ENCODE measurements at places on chromosomes 6 and 20.

- no peak for DNase-seq
Observed at GRCh38 chr6:45791211-45792168, 224.2 kb downstream of the CLIC5 start.

DNA sequence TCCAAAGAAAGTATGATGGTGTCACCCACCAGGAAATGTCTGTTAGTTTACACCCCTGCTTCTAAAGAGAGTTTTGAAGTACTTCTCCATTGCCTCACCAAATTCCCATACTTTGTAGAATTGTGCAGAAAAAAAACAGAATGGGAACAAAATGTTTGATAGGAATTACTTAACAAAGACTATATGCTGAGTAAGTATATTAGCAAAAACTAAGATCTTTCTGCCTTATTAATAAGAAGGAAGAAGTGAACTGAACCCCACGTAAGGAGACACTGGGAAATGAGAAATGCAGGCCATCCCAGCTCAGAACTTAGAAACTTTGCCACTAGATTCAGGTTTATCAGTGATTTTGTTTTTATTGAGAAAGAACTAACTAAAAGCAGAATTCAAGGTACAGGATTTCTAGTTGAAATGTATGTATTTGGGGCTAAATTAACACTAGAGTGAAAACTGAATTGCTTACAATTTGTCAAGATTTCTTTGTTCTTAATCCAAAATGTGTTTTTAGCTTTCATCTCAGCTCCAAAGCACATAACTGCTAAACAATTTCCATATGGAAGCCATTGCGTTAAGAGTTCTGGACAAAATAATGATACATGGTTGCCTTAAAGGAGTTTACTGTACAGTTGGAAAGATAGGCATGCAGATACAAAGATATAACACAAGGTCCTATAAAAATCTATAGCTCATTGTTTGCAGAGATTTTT is 102.7 kb upstream of the BMP5 start:
- DNase-seq = no peak

- no peak for DNase-seq
Observed at GRCh38 chr20:20799716-20800312, 87.4 kb upstream of the RALGAPA2 start.

GRCh38 chr6:47478233-47479139 is 897 bp downstream of the CD2AP start:
- DNase-seq = peak; percentile 31

GRCh38 chr20:50003253-50003656 is 20.5 kb downstream of the SNAI1 start:
- no peak for DNase-seq

DNA sequence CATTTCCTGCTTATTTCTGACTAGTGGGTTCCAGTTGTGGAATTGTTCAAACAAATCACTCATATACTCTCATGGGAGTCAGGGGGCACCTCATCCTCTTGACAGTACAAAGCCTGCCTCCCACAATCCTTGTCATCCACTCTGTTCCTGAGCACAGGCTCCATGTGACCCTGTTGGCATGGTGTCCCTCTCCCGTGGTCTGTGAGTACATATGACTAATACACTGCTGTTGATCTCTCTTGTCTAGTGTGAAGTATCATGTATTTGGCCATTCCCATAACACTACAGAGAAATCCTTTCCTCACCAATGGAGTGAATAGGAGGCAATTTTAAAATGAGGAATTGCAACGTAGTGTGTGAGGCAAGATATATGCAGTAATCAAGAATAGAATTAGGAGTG is 185.3 kb downstream of the OGFRL1 start:
- DNase-seq = peak; percentile 85

DNA sequence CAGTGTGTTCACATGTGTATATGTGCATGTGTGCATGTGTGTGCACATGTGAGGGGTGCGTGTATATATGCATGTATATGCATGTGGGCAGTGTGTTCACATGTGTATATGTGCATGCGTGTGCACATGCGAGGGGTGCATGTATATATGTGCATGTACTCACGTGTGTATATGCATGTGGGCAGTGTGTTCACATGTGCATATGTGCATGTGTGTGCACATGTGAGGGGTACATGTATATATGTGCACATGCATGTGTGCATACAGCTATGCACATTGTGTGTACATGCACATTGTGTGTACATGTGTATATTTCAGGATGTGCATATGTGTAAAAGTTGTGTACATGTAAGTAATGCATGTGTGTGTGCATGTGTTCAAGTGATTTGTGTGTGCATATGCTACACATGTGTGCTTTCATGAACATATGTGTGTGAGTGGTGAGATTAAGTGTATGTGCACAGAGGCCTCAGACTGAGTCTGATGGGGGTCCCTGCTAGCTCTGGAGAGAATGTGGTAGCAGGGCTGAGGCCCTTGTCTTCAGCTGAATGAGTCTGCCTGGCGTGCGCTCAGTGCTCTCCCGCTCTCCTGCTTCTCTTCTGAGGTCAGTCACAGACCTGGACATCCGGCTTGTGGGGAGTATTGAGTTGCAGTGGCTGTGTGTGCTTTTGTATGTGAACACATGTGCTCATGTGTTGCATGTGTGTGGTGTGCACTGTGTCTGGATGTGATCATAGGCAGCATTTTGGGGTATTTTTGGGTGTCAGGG is 19.9 kb upstream of the MYT1 start:
- no peak for DNase-seq

DNA sequence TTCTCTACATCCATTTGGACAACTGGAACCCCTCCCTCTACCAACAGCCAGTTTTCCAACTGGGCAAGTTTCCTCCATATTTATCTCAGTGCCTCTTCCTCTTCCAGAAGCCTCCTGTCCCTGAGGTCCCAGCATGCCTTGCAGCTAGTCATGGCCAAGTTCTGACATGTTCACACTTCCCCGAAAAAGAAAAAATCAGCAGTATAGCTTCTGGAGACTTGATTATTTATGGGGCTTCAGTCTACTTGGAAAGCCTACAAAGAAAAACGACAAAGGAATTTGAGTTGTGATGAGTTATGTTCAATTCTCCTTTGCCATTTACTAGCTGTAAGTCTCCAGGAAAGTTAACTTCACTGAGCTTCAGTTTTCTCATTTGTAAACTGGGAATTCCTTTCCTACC is 406.5 kb downstream of the MAFB start:
- DNase-seq = no peak

- DNase-seq = no peak
Observed at GRCh38 chr6:103617642-103618041, 1242.1 kb downstream of the HACE1 start.

- DNase-seq = no peak
Observed at GRCh38 chr20:16942756-16943155, 194.6 kb downstream of the OTOR start.

DNA sequence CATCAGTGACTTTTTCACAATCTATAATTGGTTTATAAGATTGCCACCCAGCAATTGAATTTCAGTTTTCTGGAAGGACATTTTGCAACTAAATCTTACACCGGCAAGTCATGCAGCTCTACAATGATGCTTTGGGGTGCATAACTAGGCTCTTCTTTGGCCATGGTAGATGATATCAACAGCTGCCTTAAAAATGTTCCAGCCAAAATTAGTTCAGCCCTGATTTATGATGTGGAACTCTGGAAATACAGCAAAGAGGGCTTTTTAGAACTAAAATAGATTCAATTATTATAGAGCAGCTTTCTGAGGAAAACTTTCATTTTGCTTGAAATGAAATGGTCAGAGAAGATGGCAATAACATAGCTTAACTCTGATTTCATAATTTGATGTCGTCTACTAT is 18.4 kb upstream of the MCM9 start:
- no peak for DNase-seq

DNA sequence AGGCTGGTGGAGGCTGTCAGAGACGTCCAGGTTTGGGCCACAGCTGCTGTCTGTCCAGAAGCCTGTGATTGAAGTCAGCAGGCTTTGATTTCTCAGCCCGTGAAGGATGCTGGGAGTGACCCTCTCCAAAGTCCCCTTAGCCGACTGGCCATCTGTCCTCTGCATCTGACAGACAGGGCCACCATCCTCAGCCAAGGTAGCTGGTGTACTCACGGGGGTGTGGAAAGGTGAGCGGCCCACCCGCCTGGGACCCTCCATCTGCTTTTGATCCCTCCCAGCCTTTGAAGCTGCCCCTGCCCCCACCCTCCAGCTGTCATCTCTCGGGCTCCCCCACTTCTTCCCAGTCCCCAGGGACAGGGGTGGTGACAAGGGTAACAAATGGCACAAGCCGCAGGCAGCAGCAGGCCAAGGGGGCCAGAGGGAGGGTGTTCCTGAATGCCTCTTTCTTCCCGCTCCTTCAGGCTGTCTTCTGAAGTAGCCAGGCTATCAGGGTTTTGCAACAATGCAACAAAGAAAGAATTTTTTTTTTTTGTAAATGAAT is 84.4 kb downstream of the EYA2 start:
- DNase-seq = peak; percentile 34

DNA sequence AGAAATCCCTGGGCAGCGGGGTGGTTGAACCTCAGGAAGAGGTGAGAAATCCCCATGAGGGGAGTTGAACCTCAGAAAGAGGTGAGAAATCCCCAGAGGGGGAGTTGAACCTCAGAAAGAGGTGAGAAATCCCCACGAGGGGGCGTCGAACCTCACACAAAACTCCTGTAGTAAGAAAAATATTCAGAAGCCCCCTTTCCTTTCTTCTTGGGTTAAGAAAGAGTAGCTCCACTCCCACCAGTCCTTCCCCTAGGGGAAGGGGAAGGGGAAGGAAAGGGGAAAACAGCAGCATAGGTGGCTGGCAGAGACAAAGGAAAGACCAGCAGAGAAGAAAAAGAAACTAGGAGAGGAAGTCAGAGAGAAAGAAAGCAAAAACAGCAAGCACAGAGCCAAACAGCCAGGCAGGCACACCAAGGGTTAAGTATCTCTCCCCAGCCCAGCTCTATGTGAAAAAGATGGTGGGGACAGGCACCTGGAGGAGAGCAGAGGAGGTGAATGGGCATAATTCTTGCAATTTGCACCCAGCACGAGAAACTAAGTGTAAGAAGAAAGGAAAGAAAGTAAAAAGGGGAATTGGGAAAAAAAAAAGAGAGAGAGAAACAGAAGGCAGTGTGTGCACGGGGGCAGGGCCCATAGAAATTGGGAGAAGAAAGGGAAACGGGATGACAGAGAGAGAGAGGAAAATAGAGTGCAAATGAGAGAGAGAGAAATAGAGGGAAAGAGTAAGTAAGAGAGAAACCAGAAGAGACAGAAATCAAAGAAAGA is 88.2 kb downstream of the PLG start:
- DNase-seq = no peak

GRCh38 chr6:24699521-24700359 is 19.2 kb downstream of the C6orf62 start:
- DNase-seq = no peak

DNA sequence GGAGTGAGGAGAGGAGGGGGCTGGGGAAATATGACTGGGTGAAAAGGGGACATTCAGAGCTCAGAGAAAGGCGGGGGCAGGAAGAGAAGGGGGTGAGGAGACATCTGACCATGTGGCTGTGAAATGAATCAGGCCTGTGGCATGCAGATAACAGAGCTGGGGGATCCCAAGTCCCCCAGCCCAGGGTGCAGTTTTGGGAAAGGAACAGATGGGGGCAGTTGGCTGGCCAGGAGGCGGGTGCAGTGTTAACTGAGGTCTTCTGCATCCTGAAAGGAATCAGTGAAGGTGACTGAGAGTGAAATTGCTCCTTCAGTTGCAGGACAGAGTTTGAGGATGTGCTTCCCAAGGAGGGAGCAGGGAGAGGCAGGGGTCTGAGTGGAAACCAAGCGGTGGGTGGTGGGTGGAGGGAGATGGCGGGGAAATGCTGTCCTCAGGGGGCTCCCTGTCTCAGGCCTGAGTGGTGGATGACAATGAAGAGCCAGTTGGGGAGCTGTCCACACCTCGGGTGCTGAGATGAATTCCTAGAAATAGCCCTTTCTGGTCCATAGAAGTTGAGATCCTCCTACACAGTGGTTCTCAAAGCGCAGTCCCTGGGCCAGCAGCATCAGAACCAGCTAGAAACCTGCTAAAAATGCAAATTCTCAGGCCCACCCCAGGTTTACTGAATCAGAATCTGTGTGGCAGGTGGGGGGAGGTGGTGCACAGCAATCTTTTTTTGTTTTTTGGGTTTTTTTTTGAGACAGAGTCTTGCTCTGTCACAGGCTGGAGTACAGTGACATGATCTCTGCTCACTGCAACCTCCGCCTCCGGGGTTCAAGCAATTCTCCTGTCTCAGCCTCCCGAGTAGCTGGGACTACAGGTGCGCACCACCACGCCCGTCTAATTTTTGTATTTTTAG is 26.0 kb upstream of the CCDC167 start:
- DNase-seq = no peak

DNA sequence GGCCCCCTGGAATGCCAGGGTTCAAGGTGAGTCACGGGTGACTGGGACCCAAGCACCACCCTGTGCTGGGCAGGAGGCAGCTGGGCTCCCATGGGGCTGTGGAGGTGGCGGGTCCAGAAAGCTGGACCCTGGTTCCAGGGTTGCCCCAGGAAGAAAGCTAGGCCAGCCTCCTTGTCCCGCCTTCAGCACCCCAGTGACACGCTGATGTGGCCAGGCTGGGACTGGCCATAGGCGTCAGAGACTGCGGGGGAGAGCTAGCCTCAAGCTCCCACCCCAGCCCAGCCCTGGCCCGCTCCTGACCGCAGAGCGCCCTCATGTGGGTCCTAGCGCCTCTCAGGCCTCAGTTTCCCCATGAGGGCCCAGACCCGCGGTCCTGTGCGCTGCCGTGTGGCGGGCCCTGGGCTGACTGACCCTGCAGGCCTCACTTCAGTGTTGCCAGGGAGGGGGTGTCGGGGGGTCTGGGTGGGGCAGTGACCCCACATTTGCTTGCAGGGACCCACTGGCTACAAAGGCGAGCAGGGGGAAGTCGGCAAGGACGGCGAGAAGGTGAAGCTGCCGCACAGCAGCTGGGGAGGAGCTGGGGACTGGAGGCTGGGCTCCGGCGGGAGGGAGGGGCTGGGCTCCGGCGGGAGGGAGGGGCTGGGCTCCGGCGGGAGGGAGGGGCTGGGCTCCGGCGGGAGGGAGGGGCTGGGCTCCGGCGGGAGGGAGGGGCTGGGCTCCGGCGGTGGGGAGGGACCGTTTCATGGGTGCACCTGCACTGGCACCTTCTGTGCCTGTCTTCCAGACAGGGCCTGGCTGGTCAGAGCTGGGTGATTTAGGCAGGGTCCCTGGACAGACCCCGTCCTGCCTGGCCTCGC is 7.9 kb downstream of the COL9A3 start:
- DNase-seq = peak; percentile 80

DNA sequence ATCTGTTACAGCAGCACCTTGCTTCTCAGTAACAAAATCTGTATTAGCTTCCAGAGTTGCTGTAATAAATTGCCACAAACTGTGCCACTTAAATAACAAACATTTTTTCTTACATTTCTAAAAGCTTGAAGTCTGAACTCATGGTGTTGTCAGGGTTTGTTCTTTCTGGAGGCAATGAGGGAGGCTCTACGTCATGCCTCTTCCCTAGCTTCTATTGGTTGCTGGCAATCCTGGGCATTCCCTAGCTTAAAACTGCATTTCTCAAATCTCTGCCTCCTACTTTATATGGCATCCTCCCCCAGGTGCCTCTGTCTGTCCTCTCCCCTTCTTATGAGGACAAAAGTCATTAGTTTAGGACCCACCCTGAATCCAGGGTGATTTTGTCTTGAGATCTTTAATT is 41.6 kb upstream of the TMEM244 start:
- DNase-seq = no peak

Data from upper lobe of left lung (tissue), 6 donors.